ENCODE measurements at places on chromosomes 11 and 22.

- no peak for DNase-seq
These were observed 33.5 kb downstream of the ETS1 start for GRCh38 chr11:128553662-128554362.

DNA sequence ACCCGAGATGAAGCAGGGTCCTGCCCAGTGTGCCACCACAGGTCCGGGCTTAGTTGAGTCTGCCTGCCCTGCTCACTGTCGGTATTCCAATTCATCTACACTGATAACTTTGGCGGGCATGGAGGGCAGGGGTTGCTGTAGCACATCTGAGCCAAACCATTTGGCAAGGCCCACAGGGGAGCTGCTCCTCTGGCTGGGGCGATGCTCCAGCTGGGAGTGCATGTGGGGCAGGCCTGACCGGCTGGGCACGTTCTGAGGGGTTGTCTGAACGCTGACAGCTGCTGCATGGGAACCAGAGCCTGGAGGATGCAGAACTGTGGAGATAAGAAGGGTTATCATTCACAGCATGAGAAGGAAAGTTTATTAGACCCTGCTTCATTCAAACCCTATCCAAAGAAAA lies 40.4 kb downstream of the DRG1 start:
- DNase-seq: no peak

- DNase-seq: no peak
These were observed 28.1 kb downstream of the TSKU start for GRCh38 chr11:76811259-76811658.

- no peak for DNase-seq
These were observed 19.2 kb upstream of the PGM2L1 start for GRCh38 chr11:74417379-74417804.

DNA sequence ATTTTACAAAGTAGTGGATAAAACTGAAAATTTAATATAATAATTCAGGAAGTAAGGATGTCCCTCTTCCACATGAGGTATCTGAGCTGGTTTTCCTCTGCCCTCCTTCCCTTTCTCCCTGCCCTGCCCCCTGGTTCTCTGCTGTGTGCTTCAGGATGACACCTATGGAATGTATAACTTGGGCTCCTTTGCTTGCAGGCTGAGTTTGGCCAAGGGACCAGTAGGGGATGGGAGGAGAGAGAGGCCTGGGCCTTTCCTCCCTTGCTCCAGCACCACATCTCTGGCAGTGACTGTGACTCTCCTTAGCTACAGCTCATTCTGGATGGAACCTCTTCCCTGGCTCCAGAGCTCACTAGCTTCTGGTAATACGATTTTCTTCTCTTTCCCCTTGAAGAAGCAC lies 10.1 kb downstream of the IRAG1 start:
- DNase-seq: no peak

DNA sequence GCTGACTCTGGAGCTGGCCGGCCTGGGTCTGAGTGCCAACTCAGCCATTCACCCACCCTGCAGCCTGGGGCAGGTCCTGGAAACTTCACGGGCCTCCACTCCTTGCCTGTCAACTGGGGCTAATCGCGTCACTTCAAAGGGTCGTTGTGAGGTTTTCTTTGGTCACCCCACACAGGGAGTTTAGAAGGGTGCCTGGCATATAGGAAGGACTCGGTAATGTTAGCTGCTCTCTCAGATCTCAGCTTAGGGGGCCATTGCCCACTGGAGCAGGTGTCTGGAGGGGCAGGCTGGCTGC lies 7.3 kb downstream of the INCENP start:
- peak; percentile 0 for DNase-seq

DNA sequence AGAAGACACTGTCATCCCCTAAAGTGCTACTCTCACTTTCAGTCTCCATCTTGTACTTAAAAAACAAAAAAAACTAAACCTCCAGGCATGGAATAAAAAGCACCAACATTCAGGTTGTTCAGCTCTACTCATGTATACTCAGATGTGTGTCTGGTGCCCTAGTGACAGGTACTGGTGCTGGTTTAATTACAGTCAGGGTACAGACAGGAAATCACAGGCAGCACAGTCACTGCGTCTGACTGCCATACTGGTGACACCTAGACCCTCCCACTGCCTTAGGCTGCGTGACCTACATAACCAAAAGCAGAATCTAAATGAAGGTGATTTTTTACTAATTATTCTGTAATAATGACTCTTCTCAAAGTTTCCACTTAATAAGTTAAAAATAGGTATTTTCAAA lies at the start of gene ARHGAP32:
ARHGAP32 (minus strand) TSS at position 176 of the 400 bp plus-strand sequence; CDS start at position 49, 127 bp downstream.
- DNase-seq: no peak

- no peak for DNase-seq
These were observed 139.2 kb downstream of the GUCY1A2 start for GRCh38 chr11:106879029-106879428.

DNA sequence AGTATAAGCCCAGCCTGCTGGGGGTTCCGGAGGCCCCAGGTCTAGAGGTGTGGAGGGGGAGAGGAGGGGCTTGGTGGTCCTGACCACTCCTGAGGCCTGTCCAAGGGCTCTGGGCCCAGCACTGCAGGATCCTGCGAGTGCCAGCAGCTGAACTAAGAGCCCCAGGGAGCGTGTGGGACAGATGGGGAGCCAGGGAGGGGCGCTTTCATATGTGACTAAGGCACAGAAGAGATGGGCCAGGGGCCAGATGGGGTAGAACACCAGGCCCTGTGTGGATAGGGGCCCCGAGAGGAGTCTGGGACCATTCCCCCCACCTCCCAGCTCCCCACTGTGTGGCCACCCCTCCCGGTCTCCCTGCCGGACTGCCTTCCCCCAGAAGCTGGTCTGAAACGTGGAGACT lies 18.4 kb downstream of the MAFF start:
- DNase-seq: no peak

GRCh38 chr11:17601256-17601671 lies 54.2 kb downstream of the OTOG start:
- peak; percentile 8 for DNase-seq

DNA sequence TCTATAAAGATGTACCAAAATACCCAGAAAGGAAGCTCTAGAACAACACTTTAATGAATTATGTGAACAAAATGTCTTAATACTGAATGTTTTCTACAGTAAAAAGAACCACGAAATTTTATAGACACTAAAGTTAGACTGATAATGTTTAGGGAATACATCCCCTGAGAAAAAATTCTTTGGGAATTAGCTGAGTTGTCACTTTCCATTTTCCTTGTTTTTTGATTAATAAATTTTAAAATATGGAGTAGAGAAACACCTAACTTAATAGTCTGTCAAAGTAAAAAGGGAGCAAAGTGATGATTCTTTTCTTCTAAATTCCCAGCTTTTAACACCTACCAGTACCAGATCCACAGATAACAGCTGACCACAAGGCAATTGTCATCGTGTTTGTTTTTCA lies 23.1 kb upstream of the SCN3B start:
- no peak for DNase-seq

DNA sequence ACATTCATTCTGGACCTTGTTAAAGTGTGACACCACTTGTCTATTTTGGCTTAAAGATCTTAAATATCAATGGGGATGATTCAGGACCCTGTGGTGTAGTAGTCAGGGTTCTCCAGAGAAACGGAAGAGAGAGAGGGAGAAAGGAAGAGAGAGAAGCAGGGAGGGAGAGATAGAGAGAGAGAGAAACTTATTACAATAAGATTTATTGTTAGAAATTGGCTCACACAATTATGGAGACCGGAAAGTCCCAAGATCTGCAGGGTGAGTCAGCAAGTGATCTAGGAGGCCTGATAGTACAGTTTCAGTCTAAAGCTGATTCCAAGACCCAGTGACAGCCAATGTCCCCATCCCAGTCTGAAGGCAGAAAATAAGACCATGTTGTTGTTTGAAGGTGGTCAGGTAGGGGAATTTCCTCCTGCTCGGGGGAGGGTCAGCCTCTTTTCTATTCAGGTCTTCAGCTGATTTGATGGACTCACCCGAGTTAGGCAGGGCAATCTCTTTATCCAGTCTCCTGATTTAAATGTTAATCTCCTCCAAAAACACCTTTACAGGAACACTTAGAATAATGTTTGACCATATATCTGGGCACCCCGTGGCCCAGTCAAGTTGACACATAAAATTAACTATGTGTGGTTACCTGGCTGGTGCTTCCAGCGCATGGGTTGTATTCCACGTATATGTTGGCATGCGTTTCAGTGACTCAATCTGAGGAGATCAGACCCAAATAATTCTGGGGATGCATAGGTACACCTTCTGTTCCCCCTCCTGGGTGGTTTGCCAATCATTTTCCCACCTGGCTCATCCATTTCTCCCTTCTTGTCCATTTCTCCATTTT lies 1350.5 kb downstream of the TBC1D22A start:
- DNase-seq: no peak

GRCh38 chr11:62479631-62480201 lies 60.9 kb downstream of the SCGB1A1 start:
- DNase-seq: peak; percentile 50

- DNase-seq: no peak
These were observed 16.1 kb downstream of the CPT1A start for GRCh38 chr11:68825571-68825970.

DNA sequence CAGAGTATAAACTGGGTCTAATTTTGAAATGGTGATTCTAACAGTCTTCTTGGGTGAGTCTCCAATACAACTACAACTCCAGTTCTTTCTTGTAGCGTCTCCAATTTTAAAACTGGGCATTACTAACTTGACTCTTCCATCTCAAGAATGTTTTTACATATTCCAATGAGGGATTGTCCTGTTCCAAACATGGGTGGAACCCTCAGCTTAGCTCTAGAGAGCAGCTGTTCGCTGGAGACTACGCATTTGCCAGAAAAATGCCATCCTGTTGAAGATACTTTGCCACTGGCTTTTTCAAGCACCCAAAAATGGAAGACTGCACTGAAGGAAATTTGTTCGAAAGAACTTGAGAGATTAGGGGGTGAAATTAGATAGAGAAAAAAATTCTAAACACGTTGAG lies 870.0 kb downstream of the NTM start:
- no peak for DNase-seq

- DNase-seq: no peak
These were observed 6.5 kb upstream of the SCUBE1 start for GRCh38 chr22:43349636-43350035.

- no peak for DNase-seq
These were observed 125.9 kb downstream of the RCN1 start for GRCh38 chr11:32216749-32217148.

Data from AG20443 (cell line).